ENCODE measurements at places on chromosomes 11 and 22.

- DNase-seq = no peak
These were observed 7.3 kb upstream of the SYT7 start for GRCh38 chr11:61587951-61588727.

DNA sequence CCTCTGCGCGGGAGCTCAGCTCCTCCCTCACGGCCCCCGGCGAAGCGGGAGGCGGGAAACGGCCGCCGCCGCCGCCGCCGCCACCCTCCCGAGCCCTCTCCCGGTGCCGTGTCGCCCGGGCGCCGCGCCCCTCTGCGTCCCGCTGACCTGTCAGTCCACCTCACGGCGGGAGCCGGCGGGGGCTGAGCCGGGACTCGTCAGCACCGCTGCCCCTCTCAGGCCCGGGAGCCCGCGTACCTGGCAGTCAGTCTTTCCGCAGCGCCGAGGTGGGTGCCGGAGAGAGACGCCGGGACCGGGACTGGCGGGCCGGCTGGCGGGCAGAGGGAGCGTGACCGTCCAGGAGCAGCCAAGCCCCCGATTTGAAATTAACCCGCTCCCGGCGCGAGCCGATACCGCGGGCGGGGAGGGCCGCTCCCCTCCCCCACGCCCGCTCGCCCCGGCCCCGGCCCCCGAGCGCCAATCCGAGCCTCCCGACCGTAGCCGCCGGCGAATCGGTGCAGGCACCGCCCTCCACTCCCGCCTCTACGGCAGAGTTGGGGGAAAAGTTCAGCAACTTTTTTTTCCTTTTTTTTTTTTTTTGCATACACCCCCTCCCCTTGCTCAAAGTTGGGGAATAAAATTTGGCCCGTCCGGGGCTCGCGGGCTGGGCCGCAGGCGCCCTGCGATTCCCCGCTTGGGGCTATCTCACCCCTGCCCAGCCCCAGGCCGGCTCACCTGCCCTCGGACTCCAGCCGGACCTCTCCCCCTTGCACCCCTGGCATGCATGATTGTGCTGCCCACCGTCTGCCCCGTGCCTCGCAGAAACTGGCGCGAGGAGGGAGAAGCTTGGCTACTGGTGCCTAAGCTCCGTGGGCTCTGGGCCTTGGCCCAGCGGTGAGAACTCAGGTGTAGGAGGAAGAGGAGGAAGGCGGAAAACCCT is 774 bp upstream of the E2F8 start:
- no peak for DNase-seq

GRCh38 chr11:134050541-134051383 is 18.1 kb upstream of the JAM3 start:
- DNase-seq = peak; percentile 60

DNA sequence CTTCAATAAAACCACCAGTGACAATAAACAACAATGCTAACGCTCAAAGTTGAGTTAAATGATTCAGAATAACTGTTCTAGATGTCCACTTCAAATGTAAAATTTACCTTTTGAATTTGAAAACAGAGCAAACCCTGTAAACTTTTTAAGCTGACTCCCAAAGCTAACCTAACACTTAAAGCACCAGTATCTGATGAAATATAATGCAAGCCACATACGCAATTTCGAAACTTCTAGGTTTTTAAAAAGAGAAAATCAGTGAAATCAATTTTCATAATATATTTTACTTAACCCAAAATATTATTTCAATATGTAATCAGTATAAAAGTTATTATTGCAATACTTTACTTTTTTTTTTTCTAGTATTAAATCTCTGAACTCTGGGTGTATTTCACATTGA is 71.3 kb downstream of the PLEKHA7 start:
- DNase-seq = no peak

GRCh38 chr11:60925868-60926267 is 1.6 kb downstream of the TMEM132A start:
- DNase-seq = no peak

- DNase-seq = no peak
These were observed 12.2 kb downstream of the BCL9L start for GRCh38 chr11:118913411-118914125.

GRCh38 chr11:70468256-70469195 is 70.2 kb downstream of the CTTN start:
- no peak for DNase-seq

GRCh38 chr11:134463716-134464115 is 51.7 kb upstream of the B3GAT1 start:
- no peak for DNase-seq

GRCh38 chr11:124983674-124984511 is 29.9 kb downstream of the CCDC15 start:
- DNase-seq = no peak

GRCh38 chr11:104704888-104705287 is 193.4 kb downstream of the CASP12 start:
- DNase-seq = no peak

- DNase-seq = no peak
These were observed 49.4 kb downstream of the GALNT18 start for GRCh38 chr11:11572386-11572785.

Data from NCI-H1048 (cell line).